ENCODE measurements at places on chromosomes 7 and 10.

DNA sequence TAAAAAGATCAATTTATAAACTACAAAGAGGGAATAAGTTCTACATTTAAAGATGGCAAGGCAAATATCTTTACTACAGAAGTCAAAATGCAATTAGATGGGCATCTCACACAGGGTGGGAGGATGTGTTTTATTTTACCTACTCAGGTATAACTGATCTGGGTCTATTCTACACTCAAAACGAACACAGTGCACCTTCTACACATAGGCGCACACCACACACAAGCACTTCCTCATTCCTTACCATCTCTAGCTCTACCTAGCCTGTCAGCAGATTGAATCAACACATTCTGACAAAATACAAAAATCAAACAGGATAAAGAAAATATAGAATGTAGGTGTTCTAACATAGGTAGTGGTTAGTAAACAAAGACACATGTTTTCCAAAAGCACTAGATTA lies 64.8 kb downstream of the SGCE start:
- DNase-seq, result no peak

- DNase-seq, result no peak
Observed at GRCh38 chr7:53475776-53476175, 440.3 kb downstream of the POM121L12 start.

DNA sequence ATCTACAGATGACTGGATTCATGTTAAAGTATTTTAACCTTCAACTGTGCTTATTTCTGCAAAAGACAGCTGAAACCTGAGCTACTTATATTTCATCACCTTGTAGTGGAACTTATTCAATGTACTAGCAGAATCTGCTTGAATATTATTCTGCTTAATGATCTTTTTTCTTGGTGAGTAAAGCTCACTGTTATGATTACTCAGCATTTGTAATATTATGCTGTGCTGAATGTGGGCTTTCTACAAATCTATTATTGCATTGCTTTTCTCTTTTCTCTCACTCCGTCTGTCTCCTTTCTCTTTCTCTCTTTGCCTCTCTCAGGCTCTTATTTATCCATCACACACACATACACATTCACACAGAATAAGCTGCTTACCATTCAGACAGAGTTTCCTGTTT lies 98.7 kb upstream of the TMEM196 start:
- DNase-seq, result no peak

- DNase-seq, result no peak
Observed at GRCh38 chr10:133441780-133442179, 12.0 kb upstream of the SCART1 start.

- no peak for DNase-seq
Observed at GRCh38 chr7:53340220-53340619, 304.8 kb downstream of the POM121L12 start.

Measured in stimulated activated CD8-positive, alpha-beta memory T cell treated with anti-CD3 and anti-CD28 coated beads, Interleukin-15, amount 100 ng/mL, for 24 hours (primary cell).